ENCODE measurements at places on chromosomes 11 and 22.

- DNase-seq, result no peak
Measured at GRCh38 chr11:46133119-46133518, 11.9 kb upstream of the PHF21A start.

DNA sequence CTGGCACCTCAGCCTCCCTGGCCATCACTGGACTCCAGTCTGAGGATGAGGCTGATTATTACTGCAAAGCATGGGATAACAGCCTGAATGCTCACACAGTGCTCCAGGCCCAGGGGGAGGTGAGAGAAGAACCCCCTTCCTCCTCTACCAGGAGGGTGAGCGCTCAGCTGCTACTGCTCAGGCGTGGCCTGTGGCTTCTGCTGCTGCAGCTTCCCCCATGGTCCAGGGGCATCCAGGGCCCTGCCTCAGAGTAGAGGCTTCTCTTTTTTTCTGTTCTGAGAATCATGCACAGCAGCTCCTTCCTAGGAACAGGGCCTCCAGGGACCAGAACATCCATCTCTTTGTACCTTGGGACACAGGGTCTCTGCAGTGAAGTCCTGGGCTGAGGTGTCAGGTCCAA is 83.1 kb downstream of the VPREB1 start:
- DNase-seq, result no peak

- DNase-seq, result no peak
Measured at GRCh38 chr11:102716527-102716926, 8.2 kb downstream of the MMP8 start.

- DNase-seq, result no peak
Measured at GRCh38 chr22:46773076-46773475, 10.6 kb downstream of the TBC1D22A start.

DNA sequence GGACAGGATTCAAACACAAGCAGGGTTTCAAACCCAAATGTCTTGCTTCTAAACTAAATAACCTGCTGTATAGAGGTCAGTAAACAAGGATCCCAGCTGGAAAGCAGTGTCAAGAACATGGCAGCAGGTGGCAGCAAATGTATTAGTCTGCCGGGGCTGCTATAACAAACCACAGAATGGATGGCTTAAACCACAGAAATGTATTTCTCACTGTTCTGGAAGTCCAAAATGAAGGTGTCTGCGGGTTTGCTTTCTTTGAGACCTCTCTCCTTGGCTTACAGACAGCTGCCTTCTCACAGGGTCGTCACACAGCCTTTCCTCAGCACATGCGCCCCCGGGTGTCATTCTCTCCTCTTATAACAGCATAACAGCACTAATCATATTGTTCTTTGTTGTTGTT is 65.1 kb upstream of the LRRC55 start:
- peak; percentile 1 for DNase-seq

DNA sequence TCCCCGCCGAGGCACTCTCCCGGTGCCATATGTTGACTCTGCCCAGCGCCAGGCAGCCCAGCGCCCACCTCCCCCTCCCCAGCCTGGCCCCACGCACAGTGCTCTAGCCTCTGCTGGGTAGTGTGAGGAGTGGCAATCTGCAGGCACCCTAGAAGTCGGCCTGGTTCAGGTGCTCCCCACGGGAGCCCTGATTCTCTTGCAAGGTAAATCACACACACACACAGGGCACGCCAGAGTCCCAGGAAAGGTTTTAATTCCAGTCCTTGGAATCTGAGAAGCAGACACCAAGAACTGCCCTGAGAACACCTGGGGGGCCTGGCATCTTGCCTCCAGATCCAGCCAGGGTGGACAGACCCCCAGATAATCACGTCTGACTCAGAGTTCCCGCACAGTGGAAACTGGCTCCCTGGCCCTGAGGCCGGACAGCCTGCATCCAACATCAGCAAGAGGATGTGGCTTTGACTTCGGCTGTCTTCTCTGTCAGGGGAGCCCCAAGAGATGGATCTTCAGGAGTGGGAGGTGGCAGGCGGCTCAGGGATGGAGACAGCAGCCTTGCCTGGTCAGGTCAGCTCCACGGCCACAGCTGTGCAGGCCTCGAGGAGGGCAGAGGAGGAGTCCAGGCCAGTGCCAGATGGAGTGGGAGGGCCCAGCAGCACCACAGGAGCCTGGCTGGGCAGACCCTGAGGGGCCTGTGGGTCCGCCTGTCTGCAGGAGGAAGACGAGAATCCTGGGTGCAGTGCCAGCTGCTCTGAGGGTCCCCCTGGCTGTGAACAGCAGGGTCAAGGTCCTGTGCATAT is 1.1 kb upstream of the RIN1 start:
- DNase-seq, result no peak

DNA sequence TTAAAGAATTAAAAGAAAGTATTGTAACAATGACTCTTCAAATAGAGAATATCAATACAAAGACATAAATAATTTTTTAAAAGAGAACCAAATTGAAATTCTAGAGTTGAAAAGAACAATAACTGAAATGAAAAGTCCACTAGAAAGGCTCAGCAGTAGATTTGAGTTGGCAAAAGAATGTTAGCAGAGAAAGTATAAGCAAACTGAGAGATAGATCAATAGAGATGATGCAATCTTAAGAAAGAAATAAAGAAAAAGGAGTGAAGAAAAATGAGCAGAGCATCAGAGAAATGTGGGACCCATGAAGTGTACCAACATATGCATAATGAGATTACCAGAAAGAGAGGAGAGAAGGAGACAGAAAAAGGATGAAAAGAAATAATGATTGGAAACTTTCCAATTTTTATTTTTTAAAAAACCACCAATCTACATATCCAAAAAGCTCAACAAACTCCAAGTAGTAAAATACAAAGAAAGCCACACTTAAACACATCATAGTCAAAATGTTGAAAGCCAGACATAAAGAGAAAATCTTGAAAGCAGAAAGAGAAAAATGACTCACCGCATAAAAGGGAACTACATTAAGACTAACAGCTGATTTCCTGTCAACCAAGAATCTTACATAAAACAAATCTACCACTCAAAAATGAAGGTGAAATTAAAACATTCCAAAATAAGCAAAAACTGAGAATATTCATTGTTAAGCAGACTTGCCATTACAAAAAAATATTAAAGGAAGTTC is 20.9 kb downstream of the NCF4 start:
- DNase-seq, result no peak

DNA sequence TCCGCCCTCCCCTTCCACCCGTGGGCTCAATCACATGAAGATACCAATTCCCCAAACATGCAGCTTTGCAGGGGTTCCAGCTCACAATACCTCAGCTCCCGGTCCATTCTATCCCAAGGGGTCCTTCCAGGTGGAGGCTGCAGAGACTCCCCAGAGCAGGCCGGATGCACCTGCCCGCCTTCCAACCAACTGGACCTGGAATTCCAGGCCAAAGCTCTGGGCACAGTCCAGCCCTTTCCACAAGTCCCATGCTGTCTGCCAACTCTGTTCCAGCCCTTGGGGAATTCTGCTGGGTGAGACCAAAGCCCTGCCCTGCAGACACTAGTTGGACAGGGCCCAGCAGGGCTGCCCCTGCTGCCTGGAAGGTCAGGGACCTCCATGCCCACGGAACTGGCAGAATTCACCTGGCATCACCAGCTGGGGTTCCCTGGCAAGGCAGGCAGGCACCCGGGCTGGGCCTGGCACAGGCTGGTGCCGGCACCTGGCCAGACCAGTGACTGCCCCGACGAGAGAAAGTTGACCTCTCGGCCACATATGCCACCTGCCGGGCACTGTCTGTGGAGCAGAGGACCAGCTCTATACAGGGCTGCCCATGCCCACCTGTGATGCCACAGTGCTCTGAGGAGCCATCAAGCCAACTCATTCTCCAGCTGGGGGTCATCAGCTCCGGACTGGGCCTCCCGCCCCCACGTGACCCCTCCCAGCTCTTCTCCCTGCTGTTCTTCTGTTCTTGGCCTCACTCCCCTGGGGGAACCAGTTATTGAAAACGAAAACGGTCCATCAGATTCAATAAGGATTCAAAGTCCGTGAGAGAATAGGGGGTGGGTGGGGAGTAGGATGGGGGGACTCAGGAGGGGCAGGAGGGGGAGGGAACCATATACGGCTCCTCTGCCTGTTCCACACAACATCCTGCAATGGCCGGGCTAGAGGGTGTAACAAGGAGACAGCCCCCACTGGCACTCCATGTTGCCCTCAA is 4.7 kb downstream of the SYT7 start:
- no peak for DNase-seq

- no peak for DNase-seq
Measured at GRCh38 chr11:123194337-123195187, 486 bp downstream of the CLMP start.

DNA sequence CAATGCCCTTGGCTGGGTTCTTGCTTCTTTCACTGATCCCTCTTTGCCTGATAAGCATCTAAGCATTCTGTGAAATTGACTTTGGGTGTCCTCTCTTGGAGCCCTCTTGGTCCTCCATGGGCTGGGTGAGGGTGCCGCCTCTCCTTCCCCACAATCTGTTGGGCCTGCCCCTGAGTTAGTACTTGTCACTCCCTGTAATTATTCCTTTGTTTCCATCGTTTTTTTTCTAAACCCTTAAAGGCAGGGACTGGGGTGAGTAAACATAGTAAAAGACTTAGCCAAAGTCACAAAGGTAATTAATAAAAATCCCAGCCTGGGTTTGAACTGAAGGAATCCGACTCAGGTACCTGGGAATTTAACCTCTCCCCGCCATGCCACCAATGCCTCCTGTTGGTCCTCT is 188.1 kb downstream of the MYO18B start:
- DNase-seq, result no peak

- DNase-seq, result no peak
Measured at GRCh38 chr11:60431251-60431650, 1.9 kb downstream of the MS4A5 start.

DNA sequence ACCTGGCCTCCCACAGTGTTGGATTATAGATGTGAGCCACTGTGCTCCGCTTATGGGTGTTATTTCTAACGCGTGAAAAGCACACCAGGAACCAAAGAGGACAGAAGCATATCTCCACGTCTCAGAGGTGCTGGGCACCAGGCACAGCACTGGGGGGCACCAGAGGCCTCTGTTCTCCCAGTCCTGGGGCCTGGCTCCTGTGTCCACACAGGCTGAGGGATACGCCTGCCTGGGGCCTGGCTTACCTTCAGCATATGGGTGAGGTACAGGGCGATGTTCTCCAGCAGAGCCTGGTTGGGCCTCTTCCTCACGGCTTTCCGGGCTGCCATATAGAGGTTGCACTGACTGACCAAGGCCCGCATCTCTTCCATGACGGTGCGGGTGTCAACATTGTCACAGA is 24.7 kb upstream of the NAP1L4 start:
- no peak for DNase-seq

GRCh38 chr22:21940521-21940920 is 12.1 kb downstream of the PPM1F start:
- no peak for DNase-seq

DNA sequence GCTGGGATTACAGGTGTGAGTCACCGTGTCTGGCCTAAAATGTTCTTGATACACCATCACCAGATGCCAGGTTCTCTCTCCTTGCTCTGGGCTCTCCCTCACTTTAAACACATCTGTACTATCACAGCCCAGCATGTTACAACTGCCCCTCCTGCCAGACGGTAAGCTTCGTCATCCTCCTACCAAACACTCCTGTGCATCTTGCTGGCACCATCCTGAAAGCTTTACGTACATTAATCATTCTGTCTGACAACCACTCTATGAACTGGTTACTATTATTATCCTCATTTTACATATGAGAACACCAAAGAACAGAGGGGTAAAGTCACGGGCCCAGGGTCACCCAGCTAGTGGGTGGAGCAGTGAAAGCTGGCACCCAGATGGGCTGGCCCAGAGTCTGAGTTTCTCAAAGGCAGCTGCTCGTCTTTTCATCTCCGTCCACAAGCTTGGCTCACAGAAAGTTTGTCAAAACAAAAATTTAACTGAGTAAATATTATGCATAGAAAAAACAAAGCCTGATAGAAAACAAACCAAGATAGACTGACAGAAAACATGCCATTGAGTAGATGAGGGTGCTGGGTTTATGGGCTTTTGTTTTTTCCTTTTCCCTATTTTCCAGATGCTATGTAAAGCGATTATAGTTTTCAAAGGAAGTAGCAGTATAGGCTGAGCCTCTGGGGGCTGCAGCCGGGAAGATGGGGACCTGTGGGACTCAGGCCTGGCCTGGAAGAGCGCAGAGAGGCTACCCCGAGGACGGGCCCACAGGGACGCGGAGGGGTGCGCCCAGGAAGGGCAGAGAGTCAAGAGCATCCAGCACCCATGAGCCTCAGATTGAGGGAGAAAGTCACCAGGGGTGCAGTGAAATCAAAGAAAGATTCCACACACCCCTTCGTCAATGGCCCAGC is 9.5 kb downstream of the PLA2G6 start:
- no peak for DNase-seq

DNA sequence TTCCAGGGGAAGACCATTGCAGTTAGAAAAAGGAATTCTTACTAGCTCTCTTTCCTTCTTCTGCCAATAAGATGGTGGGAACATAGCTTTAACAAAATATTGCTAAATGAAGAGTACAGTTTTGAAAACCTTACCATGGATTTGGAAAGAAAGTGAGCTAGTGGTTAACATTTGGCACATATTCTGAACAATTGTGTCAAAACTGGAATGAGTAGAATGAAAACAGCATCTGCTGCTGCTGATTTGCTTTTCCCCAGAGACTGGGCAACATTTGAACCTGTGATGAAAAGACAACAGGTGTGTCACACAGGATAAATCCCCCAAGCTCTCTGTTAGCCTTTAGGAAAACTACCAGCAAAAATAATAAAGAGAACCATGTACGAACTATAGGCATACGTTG is 761.4 kb downstream of the KCNA4 start:
- DNase-seq, result no peak

- DNase-seq, result no peak
Measured at GRCh38 chr11:118742304-118742703, 48.7 kb downstream of the DDX6 start.

GRCh38 chr22:38315823-38316363 is 1.3 kb downstream of the CSNK1E start:
- no peak for DNase-seq

DNA sequence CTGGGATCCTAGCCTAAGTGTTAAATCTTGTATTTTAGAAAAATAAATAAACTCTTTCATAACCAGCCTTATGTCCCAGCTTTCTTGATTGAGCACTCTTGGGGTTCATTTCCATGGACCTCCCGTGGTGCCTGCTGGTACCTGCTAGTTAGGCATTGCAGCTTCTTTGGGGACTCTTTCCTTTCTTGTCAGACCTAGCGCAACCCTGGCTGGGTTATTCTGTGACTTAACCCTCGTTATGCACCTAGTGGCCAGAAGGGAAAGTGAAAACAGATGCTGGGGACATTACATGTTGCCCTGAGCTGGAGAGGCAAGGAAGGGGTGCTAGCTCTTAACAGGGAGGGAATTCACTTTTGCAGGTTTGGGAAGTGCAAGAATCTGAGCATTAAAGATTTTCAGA is 46.8 kb downstream of the APIP start:
- no peak for DNase-seq

- no peak for DNase-seq
Measured at GRCh38 chr22:42052765-42053164, 17.8 kb downstream of the NAGA start.

GRCh38 chr11:128763224-128763623 is 69.4 kb downstream of the FLI1 start:
- no peak for DNase-seq

- DNase-seq, result no peak
Measured at GRCh38 chr11:47617417-47617809, 23.2 kb upstream of the C1QTNF4 start.

GRCh38 chr22:49132009-49132408 is 695.7 kb downstream of the BRD1 start:
- DNase-seq, result no peak
